Sigmoid colon (tissue), 7 donors: ENCODE measurements at places on chromosomes 2 and 18. TPM values are rescaled to one million over a fixed set of nuclear protein-coding genes. Genes with fewer than 3 reads are reported as not detected.
A peak's percentile ranks its signal among the peaks of the same experiment; 100 is the strongest.

GRCh38 chr18:75170916-75171315, 38.0 kb downstream of the PTGR3 start:
- no peak for DNase-seq

Gene CD226
- 0.55 TPM for total RNA-seq

Gene DNAH7
- 0.41 TPM for total RNA-seq

DNA sequence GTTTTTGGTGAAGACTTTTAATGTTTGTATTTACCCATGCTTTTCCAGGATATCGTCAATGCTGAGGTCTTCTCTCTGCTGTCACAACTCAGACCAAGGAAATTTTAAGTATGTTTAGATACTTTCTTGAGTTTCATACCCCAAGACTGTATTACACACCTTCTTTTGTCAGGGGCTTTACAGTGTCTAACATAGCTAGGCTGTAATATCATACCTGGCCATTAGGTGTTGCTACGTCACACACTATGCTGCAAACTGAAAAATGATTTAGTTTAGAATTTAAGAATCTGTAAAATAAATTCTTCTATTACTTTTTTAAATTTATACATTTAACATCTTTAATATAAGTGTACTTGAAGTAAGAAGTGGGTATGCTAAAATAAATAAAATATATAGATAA, 358.4 kb upstream of the NRP2 start:
- DNase-seq: no peak

GRCh38 chr2:179842498-179843153, 18.8 kb downstream of the ZNF385B start:
- no peak for DNase-seq

DNA sequence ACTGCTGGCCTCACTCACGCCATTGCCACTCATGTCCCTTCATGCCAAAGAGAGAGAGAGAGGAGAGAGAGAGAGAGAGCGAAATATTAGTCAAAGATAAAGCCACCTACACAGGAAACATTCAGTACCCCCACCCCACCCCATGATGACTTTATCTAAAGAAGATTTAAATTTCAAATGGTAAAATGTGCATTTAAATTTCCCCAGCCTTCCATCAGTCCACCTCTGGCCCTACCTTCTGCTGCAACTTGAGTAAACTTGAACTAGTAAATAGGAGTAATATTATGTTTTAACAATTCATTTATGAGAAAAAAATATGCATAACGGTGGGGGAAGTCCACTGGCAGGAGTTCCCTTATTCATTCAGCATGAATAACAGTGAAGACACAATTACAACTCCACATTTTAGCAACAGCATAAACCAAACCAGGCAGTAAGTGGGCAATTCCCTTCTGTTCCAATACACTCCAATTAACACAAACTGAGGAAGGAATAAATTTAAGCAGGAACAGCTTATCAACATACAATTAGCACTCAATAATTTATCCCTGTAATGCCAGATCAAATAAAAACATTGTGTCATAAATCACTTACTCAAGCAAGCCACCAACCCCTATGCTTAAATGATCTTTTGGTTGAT, 264.2 kb downstream of the LNPK start:
- DNase-seq: no peak

DNA sequence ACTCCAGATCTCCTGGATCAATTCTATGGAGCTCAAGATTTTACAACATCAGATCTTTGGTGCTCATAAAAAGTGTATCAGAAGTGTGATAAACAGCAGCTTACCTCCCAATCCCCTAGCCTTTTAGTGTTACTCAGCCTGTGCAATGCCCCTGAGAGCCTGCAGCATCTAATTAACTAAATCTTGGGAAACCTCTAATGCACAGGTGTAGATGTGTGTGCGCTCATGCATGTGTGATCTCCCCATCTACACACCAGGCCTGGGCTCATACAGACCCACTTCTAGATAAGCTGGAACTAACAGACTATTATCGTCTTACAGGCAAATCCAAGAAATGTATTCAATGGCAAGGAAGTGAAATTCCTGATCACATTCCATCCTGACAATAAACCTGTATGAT, 7.5 kb downstream of the SUCLG1 start:
- no peak for DNase-seq

Gene MOCOS
- total RNA-seq: 1.8 TPM

Gene CACNB4
- 4.4 TPM for total RNA-seq

Gene TMEM163
- total RNA-seq: 0.28 TPM

DNA sequence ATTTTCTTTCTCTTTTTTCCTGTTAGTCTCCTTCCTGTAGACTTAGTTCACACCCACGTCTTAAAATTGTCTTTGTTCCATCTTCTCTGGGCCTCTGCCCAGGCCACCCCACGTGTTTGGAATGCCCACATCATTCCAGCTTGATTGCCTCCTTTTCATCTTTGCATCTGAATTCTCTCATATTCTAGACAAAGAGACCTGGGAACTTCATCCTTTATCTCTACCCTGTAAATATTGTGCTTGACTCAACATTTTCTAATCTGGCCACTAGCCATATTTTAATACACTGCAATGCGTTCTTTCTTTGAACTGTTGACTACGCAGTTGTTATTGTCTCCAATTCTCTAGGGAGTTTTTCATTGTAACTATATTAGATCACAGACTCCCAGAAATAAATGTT, 187.5 kb upstream of the NRXN1 start:
- DNase-seq: no peak

Gene CCDC141
- total RNA-seq: 8.6 TPM

Gene UGT1A10
- total RNA-seq: not detected

- no peak for DNase-seq
Observed at GRCh38 chr2:201852462-201852861, 46.1 kb downstream of the CDK15 start.

DNA sequence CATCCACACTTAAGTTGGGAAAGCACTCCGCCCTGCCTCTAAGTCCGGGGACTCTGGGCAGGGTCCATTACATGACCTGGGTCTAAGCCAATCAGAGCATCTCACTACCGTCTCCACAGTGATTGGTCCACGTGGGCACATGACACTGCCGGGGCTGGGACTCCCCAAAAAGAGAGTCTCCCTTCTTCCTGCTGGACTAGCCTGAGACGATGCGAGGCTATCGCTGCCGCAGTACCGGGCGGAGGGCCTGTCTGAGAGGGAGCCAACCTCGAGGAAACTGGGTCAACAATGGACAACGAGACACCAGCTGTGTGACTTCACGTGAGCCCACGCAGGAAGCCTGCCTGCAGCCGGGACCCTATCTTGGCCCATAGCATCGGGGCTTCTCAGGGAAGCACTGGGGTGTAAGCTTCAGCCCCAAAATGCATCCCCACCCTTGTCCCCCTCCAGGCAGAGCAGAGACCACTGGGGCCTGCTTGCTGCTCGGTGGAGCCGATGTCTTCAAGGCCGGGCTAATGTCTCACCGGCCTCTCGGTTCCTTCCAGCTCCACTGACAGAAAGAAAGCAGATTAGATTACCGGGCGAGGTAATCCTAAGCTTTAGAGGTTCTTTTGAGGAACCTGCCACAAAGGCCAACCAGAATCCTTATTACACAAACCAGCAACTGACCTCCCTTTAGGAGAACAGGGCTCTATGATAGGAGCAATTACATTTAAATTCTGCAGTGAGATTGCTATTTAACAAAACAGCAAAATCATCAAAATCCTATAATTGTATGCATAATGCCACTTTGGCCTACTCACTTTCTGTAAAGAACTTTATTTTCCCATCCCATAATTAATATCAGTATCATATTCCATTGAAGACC, 21.3 kb upstream of the COPS8 start:
- no peak for DNase-seq

GRCh38 chr2:240153418-240153817, 13.0 kb upstream of the OTOS start:
- DNase-seq: peak; percentile 19

- DNase-seq: no peak
Observed at GRCh38 chr2:240818293-240819125, 1.5 kb downstream of the KIF1A start.

- DNase-seq: no peak
Observed at GRCh38 chr18:75141166-75141565, 67.8 kb downstream of the PTGR3 start.

DNA sequence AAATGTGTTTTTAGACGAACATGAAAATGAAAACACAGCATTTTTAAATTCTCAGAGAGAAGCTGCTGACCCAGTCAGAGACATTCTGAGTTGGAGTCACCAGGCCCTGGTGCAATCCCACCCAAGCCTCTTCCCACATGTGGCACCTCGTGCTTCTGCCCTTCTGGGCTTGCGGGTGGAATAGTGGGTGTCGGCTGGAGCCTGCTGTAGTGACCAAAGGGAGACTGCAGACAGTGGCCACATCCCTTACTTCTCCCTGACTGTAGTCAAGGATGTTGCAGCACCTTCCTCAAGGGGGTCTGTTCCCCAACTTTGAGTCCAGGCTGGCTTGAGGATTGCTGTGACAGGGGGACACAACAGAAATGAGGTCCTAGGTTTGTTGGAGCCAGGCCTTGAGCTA, 104.4 kb upstream of the GLI2 start:
- no peak for DNase-seq

GRCh38 chr2:79129260-79129659, 9.0 kb downstream of the REG1A start:
- DNase-seq: no peak
